ENCODE measurements at places on chromosomes 16 and 17.

DNA sequence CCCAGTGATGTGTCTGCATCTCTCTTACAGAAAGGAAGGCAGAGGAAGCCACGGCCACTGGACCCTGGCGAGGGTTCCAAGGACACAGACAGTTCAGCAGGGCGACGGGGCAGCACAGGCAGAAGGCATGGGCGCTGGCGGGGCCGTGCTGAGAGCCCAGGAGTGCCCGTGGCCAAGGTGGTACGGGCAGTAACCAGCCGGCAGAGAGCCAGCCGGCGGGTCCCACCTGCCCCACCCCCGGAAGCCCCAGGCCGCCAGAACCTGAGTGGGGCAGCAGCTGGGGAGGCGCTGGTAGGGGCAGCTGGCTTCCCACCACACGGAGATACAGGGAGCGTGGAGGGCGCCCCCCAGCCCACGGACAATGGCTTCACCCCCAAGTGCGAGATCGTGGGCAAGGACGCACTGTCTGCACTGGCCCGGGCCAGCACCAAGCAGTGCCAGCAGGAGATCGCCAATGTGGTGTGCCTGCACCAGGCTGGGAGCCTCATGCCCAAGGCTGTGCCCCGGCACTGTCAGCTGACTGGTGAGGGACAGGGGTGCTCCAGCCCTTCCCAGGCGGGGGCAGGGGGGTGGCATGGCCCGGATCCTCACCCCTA, 7.8 kb downstream of the XYLT2 start:
- DNase-seq, result no peak

DNA sequence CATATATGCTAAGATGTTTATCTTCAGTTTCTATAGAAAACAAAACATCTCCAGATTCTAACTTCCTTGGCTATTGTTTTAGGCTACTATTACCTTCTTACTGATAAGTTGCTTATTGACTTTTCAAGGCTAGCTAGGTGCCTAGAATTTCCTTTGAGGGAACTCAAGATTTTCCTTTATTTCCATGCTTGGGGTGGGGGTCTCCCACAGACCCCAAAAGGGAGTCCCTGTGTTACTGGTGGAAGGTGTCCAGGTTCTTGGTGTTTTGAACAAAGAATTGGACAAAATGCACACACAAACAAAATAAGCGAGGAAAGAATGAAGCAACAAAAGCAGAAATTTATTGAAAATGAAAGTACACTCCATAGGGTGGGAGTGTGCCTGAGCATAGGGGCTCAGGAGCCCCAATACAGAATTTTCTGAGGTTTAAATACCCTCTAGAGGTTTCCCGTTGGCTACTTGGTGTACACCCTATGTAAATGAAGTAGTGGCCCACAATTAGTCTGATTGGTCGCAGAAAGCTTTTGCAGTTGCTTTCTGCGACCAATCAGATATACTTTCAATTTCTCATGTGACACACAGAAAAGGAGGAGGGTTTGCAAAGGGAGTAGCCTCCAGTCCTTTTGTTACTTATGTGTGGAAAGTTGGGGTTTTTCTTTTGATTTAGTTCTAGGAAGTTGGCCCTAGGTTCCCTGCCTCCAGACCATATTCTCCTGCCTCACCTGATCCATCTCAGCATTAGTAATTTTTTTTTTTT, 67.5 kb downstream of the MARF1 start:
- DNase-seq, result no peak

GRCh38 chr17:16442141-16442540, 26.8 kb downstream of the TRPV2 start:
- no peak for DNase-seq

DNA sequence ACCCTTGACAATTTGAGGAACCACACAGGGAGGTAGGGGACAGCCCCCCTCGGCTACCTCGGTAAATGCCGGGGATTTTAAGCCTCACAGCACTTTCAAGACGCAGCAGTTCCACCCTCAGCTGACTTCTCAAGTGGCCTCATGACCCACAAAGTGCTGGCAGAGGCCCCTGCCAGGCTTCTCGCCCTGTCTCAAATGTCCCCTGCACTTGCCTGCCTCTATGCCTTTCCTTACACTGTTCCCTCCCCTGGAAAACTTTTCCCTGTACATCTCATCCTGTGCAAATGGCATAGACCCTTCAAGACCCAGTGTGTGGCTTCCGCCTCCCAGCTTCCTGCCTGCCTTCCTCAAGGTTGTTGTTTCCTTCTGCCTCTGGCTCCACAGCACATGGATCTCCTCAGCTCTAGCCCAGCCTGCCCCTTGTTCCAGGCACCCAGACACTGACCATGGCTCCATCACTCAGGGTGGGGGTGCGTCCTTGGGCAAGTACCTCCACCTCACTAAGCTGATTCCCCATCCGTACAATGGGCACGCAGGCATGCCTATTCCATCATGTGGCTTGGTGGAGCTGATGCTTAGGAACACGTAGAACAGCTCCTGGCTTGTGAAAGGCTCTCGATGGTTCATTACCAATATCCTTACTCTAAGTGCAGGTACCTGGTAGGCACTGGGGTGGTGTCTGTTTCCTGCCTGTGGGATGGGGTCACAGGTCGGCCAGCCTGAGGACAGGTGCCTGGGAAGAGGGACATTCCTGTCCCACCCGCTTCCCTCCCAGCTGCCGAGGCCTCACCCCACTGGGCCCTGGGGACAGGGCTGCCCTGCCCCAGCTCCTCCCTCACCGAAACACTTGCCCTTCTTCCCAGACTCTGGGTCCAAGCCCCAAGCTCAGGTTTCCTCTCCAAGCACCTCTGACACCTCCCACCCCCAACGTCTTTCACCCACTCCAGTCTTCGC, 24.0 kb downstream of the MMP15 start:
- no peak for DNase-seq

- no peak for DNase-seq
Measured at GRCh38 chr17:50807009-50807408, 28.4 kb upstream of the WFIKKN2 start.

- no peak for DNase-seq
Measured at GRCh38 chr16:11627822-11628457, 40.3 kb upstream of the SNN start.

- DNase-seq, result no peak
Measured at GRCh38 chr16:74724820-74725549, 24.3 kb upstream of the MLKL start.

GRCh38 chr17:9937901-9938300, 32.8 kb upstream of the RCVRN start:
- DNase-seq, result no peak

DNA sequence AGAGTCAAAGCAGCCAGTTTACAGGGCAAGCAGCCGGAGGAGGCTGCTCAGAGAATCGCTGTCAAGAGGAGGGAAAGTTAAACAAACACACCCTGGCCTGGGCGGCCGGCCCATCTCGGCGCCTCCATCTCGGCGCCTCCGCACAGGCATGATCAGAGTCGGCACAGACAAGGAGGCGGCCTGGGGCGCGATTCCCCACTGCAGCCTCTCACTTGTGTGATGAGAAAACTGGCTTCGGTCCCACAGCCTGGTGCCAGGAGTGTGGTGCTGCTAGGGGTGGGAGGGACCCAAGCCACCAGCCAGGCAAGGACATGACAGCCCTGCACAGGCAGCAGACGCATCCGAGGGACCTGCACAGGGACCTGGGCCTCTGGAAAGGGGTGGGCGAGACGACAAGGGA, 17.7 kb downstream of the SLC38A10 start:
- DNase-seq, result no peak

DNA sequence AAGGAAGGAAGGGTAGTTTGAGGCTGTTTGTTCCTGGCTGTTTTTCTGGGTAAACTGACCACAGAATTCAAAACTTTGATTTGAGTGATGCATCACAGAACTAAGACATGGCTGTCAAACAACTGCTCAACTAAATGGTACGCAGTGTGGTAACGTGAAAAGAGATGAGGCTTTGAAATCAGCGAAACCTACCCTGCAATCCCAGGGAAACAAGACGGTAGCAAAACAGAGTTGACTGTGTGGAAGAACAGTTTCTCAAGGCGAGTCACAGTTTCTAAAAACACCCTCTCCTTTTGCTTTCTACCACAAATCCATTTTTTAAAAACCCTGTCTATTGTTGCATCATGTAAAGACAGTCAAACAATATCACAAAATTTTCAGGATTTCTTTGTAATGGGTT, 156.0 kb upstream of the MAF start:
- DNase-seq, result no peak

DNA sequence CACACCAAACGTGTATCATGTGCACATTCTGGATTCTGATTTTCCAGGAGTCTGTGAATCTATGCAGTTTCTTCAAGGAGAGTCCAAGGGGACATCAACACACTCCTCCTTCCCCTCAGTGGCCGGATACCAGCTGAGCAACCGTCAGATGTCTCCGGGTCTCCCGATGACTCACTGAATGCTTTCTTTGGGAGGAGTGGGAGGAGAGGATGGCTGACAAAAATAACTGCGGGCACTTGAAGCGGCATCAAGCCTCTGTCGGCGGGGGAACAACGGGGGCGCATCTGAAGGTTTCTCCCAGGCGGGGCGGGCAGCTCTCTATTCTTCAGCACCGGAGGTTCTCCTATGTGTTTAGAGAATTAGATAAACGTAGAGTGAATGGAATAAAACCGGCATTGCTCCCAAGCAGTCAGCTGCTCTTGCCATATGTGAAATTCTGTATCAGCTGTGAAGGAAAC, 24.6 kb upstream of the LRRC75A start:
- DNase-seq, result no peak

DNA sequence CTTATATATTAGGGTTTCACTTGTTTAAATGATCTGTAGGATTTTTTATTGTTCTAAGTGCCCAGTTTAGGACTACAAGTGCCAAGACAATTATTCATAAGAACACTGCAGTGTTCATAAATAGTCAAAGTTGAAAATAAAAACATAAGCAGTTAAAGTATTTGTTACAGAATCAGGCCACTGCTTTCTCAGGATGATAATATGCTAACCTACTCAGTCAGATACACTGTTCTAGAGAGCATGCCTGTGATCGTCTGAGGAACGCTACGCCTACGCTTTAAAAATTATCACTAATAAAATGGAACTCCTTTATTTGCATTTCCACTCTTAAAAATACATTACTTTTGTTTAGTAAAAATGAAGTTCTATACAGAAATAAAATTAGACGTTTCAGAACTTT, 37.4 kb upstream of the TRAP1 start:
- no peak for DNase-seq

All from CD4-positive, alpha-beta T cell treated with Interleukin-10 for 1 hour (primary cell).